ENCODE measurements at places on chromosomes 2 and 18. TPM values are rescaled to one million over a fixed set of nuclear protein-coding genes. Genes with fewer than 3 reads are reported as not detected.

DNA sequence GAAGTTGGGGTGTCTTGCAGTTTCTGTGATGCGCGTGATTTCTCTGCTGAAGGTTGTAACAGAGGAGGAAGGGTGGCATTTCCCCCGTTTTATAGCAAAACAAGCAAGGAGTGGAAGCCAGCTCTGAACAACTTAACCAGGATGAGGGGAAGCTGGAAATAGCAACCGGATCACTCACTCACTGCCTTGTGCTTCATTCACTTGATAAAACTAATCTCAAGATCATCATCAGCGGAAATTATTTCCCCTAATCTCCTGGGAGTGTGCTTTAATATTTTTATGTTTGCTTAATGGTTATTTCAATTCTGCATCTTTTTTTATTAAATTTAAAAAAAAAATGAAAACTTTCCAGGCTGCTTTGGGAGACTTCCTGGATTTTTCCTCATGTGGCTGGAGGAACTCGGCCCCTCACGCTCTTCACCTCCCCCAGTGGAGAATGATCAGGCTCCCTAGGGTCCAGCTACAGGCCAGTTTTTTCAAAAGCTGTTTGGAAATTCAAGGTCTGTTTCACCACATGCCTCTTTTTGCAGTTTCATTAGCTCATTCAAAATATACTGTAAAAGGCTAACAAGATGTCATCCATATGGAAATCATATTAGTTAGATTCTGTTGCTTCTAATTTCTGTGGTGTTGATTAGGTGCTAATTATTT lies 31.7 kb downstream of the CABLES1 start:
- no peak for DNase-seq

DNA sequence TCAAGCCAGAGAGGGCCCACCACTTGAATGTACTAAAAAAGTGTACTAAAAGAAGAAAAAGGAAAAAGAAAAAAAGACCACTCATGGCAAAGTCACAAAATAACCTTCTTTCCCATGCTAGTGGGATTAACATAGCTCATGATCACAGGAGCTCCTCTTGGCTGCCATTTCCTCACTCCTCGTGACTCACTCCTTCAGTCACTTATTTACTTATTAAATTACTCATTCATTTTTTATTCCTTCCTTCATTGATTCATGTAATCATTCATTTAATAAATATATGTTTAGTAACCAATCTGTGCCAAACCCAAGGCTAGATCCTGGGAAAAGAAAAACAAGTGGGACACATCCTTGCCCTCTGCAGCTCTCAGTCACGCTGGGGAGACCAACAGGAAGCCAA lies 300.5 kb downstream of the INSIG2 start:
- DNase-seq, result no peak

GRCh38 chr2:142822190-142822589 lies 55.3 kb upstream of the KYNU start:
- DNase-seq, result no peak

DNA sequence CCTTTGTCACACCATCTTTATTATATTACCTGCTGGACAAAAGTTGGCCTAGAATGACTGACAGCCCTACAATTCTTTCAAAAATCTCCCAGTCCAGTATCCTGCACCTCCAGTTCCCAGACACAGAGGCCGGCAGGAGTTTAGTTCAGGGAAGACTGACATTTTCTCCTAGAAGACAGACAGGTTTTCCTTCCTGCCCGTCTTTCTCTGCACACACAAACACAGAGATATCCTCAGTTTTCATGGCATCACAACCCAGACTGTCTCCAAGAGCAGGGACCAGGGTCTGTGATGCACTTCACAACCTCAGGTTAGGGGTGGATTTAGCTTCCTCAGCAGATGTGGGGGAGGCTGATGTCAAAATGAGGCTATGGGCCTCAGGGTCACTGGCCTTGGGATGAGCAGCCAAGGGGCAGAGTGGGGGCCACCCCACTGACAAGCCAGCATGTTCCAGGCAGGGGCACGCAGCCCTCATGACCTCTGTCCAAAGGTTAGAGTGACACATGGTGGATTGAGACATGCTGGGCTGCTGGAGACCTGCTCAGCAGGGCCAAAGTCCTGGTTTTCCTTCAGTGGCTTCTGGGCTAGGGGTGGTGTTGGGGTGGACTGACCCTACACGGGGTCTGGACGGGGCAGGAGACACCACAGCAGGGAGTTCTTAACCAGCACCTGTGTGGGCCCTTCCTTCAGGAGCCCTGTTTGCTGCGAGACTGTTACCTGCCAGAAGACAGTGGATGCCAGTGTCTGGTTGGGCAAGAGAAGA lies 70.5 kb downstream of the SFXN5 start:
- no peak for DNase-seq

FOXD4L1 gene
- not detected for total RNA-seq

DNA sequence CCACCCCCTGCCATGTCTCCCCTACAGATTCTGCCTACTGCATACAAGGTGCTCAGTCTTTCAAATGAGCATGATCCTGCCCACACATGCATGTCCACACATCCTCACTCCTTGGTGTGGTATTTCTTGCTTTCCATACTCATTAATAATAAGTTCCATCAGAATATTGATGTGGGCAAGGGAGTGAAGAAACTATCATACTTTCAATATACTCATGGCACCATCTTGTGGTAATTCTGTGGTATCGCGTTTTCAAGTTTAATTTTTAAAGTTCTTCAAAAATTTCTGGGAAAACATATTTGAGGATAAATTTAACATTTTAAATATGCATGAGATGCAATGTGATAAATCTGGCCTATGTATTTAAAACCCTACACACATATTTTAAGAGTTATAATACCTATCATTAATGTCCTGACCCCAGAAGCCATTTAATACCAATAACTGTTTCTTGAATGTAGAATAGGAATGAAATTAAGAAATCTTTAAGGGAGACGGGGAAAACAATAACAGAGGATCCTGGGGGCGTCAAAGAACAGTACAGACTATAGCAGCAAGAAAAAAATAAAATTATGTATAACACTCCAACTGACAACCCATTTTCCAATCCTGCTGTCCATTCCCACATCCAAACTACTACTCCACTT lies 110.1 kb downstream of the ZNF385B start:
- DNase-seq, result no peak

DNA sequence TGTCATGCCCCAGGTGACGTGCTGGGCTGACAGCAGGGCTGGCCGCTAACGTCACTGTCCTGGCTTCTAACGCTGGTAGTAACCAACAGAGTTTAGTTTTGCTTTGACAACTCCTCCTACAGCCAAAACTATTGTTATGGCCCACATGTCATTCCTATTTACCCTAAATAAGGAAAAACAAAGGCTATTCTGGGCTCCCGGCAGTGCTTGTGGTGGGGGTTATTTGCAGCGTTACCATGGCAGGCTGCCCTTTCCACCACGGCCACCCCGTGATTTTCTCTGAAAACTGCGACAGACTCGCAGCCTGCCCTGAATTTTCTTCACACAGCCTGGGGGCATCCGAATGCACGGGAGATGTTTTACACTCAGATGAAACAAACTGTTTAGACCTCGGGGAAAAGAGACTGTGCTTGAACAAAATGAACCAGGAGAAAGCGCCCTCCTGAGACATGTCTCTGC lies 115.2 kb downstream of the FAM210A start:
- no peak for DNase-seq

ARHGAP28 gene
- 2.9 TPM for total RNA-seq

- no peak for DNase-seq
Measured at GRCh38 chr2:198991431-198991830, 466.3 kb downstream of the SATB2 start.
